ENCODE measurements at places on chromosomes 1 and 21.
A peak's percentile ranks its signal among the peaks of the same experiment; 100 is the strongest.

DNA sequence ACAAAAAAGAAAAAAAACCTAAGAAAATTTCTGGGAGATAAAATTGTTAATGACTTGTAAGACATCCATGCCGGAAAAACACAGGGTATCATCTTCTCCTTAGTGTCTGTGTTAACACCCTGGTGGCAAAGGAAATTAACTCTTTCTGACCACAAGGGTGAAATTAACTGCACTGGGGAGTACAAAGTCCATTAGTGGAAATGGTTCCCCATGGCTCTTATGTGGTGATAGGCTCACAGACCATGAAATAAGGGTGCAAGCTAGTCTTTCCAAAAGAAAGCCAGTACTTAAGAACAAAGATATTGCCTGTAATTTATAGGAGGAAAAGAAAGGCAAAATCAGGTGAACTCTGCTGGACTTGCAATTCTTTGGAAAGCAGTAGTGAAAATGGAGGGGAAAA is 185.4 kb downstream of the LRRIQ3 start:
- DNase-seq = no peak

GRCh38 chr1:27097484-27097917 is 57.4 kb downstream of the SLC9A1 start:
- peak; percentile 52 for DNase-seq

DNA sequence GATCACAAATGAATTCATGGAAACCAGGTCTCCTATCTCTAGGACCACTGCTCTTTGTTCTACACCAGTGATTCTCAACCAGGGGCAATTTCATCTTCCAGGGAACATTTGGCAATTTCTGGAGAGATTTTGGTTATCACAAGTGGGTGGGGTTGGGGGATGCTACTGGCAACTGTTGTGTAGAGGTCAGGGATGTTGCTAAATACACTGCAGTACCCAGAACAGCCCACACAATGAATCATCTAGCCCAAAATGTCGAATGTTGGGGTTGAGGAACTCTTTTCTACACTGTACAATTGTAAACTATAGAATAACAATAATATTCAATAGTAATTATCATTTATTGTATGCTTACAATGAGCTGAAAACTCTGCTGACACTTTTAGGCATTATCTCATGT is 55.7 kb upstream of the UBE2U start:
- DNase-seq = no peak

GRCh38 chr1:3482378-3482849 is 27.9 kb downstream of the ARHGEF16 start:
- no peak for DNase-seq

DNA sequence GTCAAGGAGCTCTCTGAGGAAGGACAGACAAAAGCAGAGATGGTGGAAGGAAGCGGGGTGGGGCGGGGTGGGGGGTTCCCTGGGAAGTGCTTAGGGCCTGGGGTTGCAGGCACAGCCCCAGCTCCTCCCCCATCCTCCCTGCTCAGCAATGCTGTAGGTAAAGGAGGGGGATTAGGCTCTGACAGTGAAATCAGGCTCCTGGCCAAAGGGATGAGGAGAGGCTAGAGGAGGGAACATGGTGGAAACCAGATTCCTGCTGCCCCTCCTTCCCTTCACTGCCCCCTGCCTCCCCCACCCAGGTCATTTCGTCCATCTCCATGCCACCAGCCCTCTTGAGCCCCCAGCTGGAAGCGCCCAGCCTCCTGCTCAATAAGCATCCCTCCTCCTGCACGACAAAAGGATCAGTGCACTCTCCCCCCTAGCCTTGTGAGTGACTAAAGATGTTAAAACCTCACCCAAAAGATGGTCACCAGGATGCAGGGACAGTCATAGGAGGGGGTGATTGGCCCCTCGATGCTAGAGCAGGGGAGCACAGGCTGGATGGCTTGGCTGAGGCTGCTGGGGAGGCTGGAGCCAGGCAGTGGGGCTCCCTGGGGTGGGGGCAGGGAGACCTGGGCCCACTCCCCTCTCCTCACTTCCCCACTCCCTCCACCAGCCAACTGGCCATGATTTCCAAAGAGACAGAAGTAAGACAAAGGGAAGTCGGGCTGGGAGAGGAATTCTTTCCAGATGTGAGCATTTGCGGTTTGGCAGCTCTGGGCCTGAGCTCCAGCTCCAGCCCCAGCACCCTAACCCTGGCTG is 2.2 kb upstream of the CRABP2 start:
- DNase-seq = no peak

DNA sequence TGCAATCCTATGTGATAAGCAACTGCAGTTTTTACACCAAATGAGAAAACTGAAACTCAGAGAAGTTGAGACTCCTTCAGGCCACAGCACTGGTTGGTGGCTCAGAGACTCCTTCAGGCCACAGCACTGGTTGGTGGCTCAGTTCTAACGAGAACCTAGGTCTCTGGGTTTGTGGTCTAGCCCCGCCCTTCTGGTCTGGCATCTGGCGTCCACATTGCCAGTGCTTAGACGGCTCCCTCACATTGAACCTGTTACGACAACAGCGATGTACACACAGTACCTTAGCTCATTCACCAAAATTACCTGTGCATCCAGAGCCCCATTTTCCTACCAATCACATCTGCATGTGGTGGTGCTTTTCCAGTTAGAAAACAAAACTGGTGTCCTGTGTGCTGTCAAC is 66.1 kb downstream of the NID1 start:
- no peak for DNase-seq

DNA sequence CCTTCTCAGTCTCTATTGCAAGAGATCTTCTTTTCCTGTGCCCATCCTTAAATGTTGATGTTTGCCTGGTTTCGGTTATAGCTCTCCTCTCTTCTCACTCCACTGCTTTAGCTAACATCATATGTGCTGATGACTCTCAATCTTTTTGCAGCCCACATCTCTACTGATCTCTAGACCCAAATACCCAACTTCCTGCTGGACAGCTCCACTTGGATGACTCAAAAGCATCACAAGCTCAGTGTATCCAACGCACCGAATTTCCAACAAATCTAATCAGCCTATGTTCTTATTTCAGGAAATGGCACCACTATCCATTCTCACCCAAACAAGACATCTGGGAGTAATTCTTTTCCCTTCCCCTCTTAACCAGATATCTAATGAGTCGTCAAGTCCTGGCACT is 79.1 kb upstream of the ARTN start:
- DNase-seq = no peak

GRCh38 chr1:152170287-152170905 is 11.4 kb upstream of the RPTN start:
- DNase-seq = no peak

GRCh38 chr1:71882226-71882625 is 400.1 kb downstream of the NEGR1 start:
- DNase-seq = peak; percentile 85

GRCh38 chr1:222161676-222162075 is 386.2 kb downstream of the HHIPL2 start:
- no peak for DNase-seq

DNA sequence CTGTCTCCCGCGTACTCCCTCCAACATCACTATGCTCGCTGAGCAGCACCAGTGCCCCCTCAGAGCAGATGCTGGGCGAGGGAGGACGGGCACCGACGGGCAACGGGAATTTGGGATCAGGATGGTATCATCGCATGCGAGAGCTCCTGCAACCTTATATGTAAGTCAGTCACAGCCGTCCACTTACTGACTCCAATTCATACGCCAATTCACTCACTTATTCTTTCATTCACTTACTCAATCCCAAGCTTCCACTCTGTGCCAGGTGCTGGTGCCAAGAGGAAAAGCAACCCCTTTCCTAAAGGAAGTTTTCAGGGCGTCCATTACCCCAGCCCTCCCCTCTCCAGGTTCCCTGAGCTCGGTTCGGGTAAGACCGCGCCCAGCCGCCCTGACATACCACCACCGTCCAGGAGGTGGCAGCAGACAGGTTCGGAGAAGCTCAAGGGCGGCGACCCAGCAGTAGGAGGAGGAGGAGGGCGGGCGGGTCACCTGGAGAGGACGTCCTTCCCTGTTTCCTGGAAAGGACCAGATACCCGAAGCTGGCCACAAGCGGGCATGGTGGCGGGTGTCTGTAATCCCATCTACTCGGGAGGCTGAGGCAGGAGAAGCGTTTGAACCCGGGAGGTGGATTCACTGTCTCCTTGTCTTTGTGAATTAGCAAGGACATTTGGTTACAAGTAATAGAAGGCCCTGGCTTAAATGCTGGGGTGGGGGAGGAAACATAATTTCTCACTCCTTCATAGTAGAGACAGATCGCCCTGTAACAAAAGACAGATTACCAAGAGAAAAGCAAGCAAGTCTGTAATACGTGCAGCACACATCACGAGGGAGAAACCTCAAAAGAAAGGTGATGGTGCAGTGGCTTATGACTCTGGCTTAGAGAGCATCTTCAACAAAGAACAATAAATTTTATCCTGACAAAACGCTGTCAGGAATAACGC is 7.6 kb upstream of the IL22RA1 start:
- peak; percentile 58 for DNase-seq

GRCh38 chr1:85224734-85225623 is 24.2 kb upstream of the SYDE2 start:
- DNase-seq = no peak

GRCh38 chr1:153796786-153797659 is 21.8 kb downstream of the SLC27A3 start:
- no peak for DNase-seq

DNA sequence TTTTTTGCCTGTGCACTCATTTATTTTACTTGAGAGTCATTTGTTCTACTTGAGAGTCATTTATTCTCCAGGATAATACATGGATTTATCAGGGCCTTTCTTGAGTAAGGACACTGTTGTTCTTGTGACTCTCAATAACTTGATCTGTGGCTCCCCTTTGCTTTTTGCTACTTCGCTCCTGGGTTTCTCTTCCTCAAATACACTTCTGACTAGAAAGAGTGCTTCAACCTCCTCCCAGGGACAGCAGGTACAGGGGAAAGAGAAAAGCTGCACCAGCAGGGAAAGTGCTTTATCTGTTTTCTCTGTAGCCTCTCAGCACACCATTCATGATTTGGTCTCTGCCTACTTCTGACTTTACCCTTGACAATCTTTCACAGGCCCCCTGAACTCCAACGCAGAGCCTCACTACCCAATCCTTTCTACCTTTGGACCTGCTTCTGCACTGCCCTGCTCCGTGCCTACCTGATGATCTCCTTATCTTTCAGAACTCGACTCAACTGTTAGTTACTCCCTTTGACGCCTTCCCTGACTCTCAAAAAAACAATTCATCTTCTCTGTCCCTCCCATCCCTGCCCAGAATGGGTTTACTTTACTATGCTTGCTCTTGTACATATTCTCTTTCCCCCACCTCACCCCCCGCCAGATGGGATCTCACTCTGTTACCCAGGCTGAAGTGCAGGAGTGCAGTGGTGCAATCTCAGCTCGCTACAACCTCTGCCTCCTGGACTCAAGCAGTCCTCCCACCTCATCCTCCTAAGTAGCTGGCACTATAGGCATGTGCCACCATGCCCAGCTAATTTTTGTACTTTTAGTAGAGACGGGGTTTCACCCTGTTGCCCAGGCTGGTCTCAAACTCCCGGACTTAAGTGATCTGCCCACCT is 15.6 kb upstream of the PIGM start:
- DNase-seq = no peak

Data from foreskin melanocyte (primary cell).